ENCODE measurements at places on chromosomes 6 and 20.

DNA sequence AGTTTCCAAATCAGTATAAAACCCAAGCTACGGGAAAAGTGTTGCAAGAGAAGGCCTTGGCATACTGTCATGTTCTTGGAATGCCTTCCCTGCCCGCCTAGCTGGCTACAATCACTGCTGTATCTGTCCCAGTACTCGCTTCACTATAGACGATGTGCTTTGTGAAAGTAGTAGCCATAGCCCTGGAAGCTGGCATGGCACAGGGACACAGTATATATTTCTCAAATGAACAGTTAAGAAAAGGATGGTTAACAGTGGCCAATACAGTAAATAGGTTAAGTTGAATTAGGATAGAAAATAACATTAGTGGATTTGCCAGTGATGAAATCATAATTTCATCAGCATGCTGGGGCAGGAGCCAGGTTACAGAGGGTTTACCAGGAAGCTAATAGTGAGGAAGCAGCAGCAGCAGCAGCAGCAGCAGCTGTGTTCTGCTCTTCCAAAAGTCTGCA is 499.3 kb downstream of the CDKAL1 start:
- peak; percentile 62 for DNase-seq

- DNase-seq: no peak
These were observed 191.2 kb upstream of the PREP start for GRCh38 chr6:105593805-105594671.

DNA sequence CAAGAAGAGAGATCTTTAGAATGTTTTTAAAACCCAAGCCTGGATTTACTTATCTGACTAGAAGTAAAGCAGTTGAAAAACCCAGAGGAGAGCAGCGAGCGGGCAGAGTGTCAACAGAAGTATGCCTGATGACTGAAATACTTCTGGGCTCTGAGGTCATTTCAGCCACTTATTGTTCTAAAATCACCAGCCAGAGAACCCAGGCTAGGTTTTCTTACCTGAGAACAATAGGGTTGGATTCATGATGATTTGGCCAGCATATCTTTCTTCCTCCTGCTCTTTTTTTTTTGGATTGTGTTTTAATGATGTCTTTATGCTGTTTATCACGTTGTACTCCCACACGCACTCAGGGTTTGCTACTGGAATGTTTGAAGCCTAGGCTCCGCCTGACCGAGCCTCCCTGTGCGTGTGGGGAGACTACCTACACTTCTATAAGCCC is 63.0 kb upstream of the KIF25 start:
- DNase-seq: peak; percentile 61

DNA sequence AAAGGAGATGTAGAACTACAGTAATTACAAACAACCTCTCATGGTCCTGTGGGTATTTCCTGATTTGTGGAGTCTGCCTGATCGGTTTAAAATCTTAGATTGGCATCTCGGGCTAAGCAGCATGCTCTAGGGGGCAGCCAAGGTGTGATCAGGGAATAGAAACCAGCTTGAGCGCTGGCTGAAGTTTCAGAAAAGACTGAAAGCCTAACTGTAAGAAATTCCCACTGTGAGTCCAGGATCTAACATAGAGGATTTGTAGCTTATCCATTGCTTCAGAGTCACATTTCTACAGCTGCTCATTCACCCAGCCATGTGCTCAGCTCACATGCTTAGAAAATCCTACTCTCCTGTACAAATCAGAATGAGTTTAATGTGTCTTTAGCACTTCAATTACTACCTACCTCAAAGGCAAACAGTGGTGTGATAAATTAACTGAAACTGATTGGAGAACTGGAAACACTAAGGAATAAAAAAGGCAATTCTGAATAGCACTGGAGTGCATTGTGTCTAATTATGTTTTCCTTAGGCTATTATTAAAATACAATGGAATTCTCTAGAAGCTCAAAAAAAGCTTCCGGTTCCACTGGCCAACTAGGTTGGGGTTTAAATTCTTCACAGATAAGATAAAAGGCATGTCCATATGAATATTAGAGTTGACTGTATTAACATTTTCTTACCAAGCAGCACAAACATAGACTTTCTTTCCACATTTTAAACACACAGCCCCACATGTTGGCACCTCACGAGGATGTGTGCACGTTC is 73.8 kb upstream of the MPC1 start:
- DNase-seq: no peak

DNA sequence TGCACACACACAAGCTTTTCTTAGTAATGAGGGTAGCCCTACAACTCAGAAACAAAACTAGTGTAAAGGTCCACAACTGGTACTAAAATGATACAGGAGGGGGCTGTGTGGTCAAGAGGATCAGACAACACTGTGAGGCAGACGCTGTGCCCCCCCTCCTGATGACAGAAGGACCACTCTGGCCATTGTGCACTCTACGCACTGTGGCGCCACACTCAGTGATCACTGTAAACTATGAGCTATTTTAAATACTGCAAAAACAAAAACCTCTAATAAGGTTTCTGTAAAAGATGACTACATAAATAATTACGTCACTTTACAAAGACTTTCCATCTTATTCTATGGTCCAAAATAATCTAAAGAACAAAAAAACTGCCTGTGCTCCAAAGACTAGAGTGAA is 96.1 kb downstream of the SLC23A2 start:
- DNase-seq: no peak

DNA sequence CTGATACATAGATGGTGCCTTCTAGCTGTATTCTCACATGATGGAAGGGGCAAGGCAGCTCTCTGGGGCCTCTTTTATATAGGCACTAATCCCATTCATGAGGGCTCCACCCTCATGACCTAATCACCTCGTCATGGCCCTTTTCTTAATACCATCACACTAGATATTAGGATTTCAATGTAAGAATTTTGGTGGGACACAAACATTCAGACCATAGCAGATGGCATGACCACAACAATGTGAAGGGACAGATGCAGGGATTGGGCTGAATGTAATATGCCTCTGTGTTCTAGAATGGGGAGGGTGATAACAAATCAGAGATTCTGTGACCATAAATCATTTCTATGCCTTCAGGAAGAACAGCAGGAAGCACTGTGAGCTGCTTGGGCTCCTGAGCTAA is 145.8 kb downstream of the LCA5 start:
- DNase-seq: no peak

- peak; percentile 80 for DNase-seq
These were observed 18.2 kb downstream of the BCL2L1 start for GRCh38 chr20:31704225-31705119.

GRCh38 chr6:40328386-40328985 is 258.7 kb downstream of the LRFN2 start:
- peak; percentile 78 for DNase-seq

DNA sequence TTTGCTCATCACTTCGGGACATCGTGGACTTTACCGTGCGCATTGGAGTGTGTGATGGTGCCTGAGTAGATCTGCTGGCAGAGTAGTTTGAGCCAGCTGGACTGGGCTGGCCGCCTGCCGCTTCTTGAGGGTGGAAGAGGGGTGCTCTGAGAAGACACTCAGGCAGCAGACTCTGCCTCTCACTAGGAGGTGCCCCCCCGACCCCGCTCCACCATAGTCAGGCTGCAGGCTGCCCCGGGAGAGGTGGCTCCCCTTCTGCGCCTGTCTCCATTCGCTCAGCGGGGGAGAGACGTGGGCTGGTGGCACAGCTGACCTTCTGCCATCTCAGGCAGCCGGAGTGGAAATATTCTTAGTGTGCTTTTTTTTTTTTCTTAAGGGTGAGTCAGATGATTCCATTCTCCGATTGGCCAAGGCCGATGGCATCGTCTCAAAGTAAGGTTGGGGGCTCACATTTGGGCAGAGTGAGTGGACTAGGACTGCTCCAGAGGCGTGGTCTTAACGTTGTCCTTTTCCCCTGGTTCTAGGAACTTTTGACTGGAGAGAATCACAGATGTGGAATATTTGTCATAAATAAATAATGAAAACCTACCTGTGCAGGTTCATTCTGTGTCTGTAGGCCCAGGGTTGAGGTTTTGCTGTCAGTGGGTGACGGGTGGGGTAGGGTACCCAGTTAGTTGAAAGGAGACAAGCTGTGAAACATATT is 1.2 kb downstream of the RPS21 start:
- no peak for DNase-seq

DNA sequence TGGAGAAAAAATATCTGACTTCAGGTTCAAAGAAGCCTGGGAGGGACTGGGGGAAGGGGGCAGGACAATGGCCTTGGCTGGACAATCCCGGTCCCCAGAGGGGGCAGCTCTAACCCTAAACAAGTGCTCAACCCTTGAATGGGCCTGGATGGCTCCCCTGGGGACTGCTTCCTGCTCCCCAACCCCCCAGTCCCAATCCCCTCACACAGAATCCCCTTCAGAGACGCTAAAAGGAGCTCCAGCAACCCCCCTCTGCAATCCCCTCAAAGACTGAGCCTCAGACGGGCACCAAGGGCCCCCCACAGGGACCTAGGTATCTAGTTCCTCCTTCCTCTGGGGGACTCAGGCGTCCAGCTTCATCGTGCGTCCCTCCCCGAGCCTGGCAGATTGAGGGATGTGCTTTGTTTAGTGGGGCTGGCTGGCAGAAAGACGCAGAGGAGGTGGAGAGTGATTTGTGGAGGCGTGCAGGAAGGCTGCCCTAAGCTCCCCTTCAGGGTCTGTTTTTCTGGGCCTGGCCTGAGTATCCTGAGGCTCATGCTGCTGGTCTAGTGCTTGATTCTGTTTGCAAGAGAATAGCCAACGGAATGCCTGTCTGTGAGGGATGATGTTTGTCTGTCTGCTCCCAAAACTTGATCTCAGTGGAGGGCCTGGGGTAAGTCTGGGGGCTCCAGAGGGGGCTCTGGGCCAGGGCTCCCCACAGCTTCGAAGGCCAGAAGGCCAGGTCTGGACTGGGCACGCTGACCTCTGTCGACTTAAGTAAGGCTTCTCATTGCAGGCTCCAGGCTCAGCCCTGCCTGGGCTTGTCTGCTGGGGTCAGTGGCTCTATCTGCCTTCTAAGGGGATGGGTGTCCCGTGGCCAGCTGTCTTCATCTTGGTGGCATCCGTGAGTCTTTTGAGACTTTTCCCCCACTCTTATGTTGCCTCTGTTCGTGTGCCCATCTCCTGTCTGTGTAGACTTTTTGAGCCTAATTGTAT is 1.7 kb upstream of the POU5F1 start:
- no peak for DNase-seq

DNA sequence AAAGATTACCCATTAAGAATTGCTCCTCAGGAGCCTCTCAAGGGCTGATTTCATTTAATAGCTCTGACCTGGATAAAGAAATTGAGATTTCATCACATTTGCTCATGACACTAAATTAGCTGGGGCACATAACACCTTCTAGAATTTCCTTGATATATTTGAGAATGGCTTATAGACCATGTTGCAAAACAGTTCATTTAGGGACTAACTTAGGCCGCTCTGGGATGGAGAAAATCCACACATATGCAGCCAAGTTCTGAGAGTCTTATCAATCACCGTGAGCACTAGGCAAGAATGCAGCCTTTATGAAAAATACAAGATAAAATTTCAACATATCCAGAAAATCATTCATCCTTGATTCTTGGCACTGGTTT is 91.0 kb upstream of the MCHR2 start:
- DNase-seq: no peak

GRCh38 chr6:146426516-146426915 is 117.1 kb upstream of the RAB32 start:
- no peak for DNase-seq

DNA sequence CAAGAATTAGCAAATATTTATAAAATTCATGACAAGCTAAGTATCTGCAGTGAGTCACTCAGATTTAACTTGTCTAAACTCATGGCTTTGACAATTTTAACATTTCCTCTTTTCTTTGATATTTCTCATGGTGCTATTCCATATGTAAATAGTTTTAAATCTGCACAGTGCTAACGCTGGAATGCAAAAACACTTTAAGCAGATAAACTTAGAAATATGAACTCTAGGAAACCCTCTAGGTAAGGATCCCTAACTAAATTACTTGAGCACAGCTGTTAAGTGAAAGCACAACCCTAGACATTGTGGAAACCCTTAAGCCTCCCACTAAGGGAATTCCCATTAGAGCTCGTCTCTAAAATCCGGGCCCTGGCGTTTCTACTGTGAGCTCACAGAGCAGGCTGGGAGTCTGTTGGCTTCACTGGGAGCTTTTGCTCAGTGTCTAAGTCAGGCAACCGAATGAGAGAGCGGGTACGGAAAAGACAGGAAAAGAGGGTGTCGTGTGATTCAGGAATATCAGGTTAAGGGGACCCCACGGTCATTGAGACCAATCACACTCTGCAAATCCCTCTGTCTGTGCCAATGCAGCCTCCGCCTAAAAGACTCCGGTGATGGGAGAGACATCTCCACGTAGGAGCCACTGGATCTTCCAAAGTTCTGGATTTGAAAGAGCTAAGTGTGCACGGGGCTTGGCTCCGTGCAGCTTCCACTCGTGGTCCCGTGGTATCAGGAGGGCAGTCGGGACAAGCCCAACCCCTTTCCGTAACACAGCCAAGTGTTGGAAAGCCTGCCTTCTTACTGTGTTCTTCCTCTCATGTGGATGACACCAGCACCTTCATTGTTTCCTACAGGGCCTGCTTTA is 112.3 kb upstream of the RPS6KA2 start:
- DNase-seq: peak; percentile 62

DNA sequence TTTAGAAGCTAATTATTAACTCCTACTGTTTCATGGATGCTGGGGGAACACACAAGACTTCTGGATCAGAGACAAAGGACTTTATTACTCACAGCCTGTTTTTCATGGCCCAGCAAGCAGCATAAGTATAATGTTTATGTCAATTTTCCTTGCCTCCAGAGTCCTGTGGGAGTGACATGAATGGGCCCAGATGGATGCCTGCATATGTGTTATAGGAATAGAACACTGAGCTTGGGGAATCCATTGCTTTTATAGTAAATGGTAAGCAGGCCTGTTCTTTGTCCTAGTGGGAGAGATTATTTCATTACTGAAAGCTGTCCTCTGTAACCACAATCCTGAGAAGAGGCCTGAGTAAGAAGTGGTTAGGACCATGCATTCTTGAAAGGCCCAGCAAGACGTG is 25.6 kb downstream of the BLTP3A start:
- DNase-seq: no peak

- DNase-seq: no peak
These were observed 3.0 kb downstream of the LST1 start for GRCh38 chr6:31588871-31589650.

DNA sequence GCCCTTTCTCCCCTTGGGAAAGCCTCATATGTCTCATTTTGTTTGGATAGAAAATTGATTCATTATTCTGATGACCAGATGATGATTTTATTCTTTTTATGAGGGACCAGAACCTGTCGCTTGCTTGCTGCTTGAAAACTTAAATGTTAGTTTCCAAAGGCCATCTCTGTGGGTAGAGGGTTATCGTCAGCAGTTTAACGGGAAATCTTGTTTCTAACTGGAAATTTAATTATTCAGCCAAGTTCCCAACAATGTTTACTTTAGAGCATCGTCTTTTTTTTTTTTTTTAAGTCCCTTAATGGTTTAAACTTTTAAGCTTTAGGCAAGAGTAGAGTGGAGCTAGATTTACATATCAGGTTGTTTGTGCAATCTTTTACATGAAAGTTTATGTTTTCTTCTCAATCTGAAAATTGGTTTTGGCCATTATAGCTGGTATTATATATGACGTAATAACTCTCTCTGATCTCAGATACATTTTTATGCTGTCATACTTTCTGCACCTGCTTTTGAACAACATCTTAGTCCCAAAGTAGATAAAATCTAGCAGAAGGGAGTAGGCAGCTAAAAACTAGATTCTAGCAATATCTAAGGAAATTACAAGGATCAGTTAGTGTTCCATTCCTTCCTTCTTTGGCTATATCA is 93.9 kb downstream of the FOXO3 start:
- no peak for DNase-seq

Measured in stomach (tissue), 19 donors.